ENCODE measurements at places on chromosomes 16 and 17. TPM values are rescaled to one million over a fixed set of nuclear protein-coding genes. Genes with fewer than 3 reads are reported as not detected.

DNA sequence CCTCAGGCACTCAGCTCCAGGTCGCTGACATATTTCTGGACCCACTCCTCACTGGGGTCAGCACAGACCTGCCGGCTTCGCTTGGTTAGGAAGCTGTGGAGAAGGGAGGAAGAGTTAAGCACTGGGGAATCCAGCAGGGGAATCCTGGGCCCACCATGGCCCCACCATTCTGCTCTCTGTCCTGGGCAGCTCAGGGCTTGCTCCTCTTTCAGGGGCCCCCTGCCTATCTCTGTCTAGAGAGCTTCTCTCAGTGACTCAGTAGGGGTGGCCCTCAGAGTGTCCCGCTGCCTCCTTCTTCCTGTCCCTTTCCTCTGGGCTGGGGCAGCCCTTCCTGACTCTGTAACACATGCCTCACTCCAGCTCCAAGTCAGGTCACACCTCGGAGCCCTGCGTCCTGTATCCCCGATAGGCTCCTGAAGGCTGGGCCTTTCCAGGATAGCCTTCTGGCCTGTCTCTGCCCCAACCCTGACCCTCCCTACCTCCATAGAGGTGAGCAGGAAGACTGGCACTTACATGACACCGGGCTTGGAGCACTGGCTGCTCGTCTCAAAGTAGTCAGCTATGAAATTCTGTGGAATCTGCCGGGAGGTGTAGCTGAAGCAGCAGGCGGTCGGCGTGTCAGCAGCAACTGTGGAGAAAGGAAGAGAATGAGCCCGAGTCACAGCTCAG, 1.1 kb downstream of the CCL3 start:
- no peak for DNase-seq

GRCh38 chr17:43840814-43841213, 6.2 kb upstream of the CD300LG start:
- no peak for DNase-seq

DNA sequence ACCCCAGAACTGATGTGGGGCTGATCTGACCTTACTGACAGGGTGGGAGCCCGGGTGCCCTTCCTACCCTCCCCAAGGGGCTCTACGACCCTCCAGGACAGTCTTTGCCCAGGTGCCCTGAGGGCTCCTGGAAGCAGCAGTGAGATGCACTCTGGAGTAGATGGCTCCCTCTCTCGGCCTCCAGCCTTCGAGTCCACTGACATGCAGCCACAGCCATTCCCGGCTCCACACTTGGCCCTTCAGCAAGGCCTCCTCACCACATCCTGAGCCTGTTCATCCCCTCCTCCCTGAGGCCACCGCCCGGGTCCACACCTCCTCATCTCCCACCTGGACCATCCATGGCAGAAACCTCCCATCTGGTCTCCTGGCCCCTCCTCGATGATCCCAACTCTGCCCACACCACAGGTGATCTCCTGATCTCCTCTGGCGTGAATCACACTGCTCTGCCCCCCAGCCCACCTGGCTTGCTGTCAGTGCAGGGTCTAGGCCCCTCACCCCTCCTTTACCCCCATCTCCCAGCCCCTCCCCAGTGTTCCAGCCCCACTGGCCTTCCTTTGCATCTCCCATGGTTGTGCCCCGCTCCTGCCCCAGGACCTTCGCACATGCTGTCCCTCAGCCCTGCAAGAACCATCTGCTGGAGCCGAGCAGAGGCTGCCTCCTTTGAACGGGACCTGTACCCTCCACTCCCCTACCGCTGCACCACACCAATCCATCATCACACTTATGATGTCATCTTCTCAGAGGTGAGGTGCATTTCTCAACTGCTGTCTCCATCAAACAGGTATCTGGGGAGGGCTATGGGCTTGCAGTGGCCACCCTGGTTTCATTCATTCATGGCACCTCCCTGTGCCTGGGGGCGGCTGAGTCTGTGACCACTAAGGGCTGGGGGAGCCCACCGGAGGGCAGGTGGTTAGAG, 44.7 kb downstream of the SOCS1 start:
- DNase-seq, result no peak

- DNase-seq, result no peak
Measured at GRCh38 chr17:28173801-28174200, 131.3 kb downstream of the NLK start.

- DNase-seq, result no peak
Measured at GRCh38 chr16:23922406-23922805, 86.6 kb downstream of the PRKCB start.

DNA sequence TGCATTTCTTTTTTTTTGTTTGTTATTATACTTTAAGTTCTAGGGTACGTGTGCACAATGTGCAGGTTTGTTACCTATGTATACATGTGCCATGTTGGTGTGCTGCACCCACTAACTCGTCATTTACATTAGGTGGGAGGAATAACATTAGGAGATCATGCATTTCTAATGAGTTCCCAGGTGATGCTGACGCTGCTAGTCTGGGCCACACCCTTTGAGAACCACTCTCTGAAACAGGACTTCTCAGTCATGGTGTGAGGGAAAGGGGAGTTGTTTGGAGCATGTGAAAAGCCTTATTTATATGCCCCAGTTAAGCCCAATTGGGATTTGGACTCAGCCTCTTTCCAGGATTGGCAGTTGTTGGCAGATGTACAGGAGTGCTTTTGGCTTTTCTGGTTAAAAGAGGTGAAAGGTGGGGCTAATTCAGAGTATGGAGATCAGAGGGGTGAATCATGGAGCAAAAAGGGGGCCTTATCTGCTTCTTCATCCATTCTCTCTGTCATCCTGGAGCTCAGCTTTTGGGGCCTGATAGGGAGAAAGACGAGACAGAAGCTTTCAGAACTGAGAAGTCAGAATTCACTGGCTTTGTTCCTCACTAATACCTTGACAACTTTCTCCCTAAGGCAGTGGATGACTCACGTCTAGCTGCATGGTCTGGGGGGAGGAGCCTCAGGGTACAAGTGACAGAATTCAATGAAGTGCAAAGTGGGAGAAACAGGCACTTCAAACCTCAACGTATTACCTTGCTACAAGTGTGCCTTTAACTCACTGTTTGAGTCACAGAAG, 180.0 kb upstream of the CACNG3 start:
- no peak for DNase-seq

DNA sequence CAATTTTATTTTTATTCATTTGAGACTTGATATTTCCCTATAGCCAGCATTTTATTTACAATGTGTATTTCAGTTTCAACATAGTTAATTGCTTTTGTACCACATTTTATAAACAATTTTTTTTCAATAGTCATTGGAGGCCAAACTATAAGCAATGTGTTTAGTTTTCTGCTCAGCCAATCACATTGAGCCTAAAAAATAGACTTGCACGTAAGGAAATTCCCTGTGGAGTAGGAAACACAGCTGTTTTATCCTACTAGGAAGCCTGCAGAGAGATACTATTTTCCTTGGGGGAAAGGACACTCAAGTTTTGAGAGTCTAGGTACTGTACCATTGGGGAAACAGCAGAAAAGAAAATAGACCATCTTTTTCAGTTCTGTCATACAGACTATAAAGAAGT, 410.2 kb upstream of the GOT2 start:
- no peak for DNase-seq

DNA sequence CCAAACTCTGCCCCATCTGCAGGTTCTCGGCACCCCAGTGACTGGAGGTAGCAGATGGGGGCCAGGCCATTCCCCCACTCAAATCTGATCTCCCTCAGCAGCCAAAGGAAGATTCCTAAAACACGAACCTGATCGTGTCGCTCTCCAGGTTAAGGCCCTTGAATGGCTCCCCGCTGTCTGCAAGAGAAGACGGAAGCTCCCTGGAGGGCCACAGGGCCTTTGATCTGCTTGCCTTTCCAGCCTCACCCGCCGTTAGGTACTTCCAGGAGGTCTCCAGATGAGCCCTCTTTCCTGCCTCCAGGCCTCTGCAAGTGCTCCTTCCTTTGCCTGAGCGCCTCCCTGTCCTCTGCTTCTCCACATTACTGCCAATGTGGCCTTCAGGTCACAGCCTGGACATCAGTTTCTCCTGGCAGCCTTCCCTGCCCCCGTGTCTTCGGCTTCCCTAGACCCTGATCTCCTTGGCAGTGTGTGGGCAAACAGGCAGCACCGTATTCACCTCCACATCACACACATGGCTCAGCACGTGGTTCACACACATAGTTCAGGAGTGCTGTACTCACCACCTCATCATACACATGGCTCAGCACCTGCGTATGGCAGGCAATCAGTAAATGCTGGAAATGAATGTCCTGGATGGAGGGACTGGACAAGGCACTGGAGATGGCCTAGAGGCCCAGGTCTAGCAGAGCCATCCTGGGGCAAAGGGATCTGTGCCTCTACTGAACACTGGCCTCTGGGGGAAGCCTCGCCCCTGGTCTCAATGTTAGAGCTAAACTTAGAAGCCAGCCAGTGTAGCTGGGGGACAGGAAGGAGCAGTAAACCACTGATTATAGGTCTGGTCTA, 26.4 kb upstream of the MRPS23 start:
- DNase-seq, result no peak

- no peak for DNase-seq
Measured at GRCh38 chr16:70529051-70529777, 5.6 kb downstream of the SF3B3 start.

- no peak for DNase-seq
Measured at GRCh38 chr16:79901522-79901921, 301.0 kb upstream of the MAF start.

DNA sequence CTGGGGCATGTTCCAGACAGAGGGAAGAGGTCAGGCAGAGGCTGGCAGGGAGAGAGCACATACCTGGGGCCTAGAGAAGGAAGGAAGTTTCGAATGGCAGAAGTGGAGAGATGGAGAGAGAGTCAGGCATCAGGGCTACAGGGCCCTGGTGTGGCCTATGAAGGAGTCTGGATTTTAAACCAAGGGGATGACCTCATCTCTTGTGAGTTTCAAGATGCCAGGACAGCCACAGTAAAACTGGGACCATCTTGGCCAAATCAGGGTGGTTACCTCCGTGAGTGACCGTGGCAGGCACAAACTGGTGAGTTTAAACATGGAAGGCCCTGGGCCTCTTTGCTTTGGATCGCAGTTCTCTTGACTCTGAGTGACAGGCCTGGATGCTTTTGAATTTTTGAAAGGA, 7.6 kb upstream of the ATP2C2 start:
- DNase-seq, result no peak

GRCh38 chr17:12613566-12613965, 52.1 kb upstream of the MYOCD start:
- DNase-seq, result no peak

DNA sequence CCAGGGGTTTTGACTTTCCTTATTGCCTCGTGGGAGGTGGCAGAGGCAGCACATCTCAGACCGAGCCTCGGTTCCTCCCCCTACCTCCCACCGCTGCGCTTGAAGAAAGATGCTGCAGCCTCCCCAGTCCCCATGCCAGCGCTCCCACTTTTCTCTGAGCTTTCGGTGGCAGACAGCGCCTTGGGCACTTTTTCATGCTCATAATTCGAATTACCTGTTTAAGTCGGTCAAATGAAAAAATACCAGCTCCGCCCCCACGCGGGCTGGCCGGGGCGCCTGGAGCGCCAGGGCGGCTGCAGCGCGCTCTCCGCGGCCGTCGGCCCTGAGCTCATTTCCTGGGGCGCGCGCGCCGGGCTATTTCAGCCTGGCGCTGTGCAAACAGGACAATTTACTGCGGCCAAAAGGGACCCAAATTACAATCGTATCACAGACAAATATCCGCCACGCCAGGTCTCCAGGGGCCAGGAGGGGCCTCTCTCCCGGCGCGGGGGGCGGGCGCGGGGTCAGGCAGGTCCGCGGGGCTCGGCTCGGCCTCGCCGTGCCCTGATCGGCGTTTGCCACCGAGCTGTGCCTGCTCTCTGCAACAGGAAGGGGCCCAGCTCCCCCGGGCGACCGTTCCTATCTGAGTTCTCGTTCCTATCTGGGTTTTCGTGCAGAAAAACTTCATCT, 45.0 kb downstream of the SOST start:
- peak; percentile 37 for DNase-seq

DNA sequence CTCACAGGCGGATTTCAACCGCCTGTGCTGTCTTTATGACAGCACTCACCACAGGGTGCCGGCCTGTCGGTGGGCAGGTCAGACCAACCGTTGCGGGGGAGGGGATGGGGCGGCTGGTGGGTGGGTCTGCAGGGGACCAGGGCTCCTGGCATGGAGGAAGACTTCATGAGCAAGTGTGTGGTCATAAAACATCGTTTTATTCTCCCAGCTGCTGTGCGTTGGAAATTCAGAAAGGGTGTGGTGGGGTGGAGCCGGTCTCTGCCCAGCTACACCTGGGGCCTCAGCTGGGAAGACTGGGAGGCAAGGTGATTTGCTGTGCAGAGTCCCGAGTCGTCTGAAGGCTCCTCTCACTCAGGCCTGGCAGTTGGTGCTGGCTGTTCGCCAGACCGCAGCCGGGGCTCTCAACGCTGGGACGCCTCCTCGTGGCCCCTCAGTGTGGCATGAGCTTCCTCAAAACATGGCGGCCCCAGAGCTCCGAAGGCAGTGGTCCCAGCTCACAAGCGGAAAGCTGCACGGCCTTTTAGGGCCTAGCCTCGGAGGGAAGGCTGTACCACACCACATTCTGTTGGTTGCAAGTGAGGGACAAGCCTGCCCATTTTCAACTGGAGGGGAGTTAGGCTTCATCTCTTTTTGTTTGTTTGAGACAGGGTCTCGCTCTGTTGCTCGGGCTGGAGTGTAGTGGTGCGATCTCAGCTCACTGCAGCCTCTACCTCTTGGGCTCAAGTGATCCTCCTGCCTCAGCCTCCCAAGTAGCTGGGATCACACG, 45.8 kb upstream of the GSE1 start:
- no peak for DNase-seq

DNA sequence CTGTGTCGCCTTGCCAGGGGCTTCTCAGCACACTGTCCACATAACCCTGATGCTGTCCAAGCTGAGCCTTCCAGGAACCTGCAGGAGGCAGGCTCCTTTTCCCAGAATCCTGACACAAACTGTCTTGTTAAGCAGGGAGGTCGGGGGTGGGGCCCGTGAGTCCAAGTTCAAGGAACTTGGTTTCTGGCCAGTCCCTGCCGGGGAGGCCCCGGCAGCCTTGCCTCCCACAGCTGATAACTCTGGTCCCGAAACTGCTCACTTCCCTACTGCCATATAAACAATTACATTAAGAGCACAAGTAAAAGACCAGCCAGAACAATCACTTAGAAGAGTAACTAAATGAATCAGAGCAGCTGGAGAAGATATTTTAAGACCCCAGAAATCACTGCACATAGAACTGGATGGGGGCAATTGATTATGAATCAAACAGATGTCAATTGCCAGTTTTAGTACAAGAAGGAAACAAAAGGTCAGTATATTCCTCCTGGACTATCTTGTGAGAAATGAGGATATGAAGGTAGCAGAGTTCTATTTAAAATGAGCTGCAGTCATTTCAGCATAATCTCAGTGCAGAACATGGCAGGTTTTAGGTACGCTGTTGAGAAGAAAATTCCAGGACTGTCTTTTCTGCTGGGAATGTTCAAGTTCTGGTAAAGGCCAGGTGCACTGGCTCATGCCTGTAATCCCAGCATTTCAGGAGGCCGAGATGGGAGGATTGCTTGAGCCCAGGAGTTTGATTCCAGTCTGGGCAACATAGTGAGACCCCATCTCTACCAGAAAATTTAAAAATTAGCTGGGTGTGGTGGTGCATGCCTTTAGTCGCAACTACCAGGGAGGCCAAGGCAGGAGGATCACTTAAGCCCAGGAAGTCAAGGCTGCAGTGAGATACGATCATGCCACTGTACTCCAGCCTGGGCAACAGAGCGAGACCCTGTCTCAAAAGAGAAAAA, 169.8 kb downstream of the PITPNC1 start:
- no peak for DNase-seq

- no peak for DNase-seq
Measured at GRCh38 chr17:9755083-9755482, 36.3 kb downstream of the DHRS7C start.

MRPL12 gene
- 41.0 TPM for polyA plus RNA-seq

TXNDC17 gene
- 81.8 TPM for polyA plus RNA-seq

SLC16A13 gene
- 4.3 TPM for polyA plus RNA-seq

TLCD1 gene
- 20.9 TPM for polyA plus RNA-seq

MRPL58 gene
- polyA plus RNA-seq, result 28.1 TPM

ITGA2B gene
- 4.0 TPM for polyA plus RNA-seq
